Panc1 (cell line): ENCODE measurements at places on chromosomes 6 and 20.

- DNase-seq, result no peak
Observed at GRCh38 chr6:137353346-137353745, 134.2 kb upstream of the IFNGR1 start.

GRCh38 chr20:10067321-10067720 lies 32.5 kb downstream of the ANKEF1 start:
- no peak for DNase-seq

- DNase-seq, result no peak
Observed at GRCh38 chr6:124445581-124445980, 516.7 kb upstream of the RNF217 start.

- peak; percentile 61 for DNase-seq
Observed at GRCh38 chr6:10801224-10801848, 37.0 kb downstream of the MAK start.

DNA sequence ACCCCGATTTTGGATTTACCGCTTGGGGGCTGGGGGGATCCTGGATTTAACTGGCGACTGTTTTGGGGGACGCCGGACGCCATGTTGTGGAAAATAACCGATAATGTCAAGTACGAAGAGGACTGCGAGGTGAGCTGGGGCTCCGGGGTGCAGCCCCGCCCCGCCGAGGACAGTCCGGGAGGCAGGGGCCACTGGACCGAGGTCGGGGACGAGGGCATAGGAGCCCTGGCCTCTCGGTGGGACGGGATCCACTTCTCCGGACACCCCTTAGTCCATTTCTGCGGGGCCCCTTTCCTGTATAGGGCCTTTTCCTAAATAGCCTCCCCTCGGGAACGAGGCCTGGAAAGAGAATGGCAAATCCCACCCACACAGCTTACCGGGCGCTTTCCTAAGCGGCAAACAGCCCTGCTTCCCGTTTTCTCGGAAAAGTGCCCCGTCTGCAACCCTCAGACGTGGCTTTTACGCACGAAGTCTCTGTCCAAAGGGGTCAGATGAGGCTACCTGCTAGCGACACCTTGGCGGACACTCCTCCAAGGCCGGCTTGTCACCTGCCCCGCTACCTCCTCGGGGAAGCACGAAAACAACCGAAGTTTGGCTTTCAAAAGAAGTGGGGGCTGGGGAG lies 469 bp downstream of the TFAP2C start:
- no peak for DNase-seq

DNA sequence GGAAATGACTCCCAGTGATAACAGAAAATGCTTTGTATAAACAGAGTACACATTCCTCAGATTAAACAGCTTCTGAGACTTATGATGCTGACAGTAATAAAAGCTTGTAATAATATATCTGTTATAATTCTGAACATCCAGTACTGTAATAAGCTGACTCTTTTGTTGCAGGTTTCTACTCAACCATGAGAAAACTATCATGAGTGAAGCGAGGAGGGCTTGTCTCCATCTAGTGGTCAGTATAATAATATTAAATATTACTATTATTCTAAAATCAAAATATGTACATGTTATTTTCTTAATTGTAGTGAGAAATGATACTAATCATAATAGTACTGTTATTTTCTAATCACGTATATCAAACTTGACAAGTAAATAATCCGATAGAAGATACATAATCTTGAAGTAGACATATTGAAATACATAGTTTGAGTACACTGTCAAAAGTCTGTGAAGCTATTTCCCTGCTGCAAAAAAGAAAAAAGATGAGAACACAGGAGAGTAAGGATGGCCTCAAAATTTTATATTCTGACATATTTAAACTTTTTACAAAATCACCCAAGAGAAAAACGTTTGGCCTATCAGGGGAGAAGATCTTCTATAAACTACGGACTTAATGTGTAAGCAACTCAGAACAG lies 183.1 kb downstream of the MOXD1 start:
- DNase-seq, result no peak

DNA sequence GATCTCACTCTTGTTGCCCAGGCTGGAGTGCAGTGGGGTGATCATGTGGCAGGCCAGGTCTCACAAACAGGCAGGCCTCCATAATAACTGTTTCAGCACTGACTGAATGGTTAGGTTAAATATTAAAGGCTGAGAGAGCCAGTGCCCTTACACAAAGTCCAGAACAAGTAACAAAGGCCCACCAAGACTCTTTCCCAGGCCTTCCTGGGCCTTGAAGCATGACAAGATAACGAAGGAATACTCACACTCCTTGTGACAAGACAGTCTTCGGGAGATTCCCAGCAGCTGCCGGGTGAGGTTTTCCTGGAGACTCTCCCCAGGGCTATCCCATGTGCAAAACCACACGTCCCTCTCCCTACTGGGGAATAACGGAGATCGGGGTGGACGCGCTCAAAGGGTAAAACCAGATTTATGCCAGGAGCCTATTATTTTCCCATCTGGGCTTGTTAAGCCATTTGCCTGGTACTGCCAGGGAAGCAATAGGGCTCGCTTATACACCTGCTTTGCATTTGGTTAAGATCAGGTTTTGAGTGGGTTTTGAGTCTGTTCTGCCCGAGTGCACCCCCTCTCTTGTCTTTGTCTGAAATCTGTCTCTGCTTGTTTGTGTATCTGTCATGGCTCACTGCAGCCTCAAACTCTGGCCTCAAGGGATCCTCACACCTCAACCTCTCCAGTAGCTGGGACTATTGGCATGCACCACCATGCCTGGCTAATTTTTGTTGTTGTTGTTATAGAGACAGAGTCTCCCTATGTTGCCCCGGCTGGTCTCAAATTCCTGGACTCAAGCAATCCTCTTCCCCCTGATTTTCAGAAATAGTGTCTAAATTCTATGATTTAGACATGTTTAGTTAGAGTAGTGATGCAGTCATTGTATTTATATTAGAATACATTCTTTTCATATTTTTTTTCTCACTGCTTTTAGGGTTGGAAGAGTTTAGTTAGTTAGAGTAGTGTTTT lies 1.4 kb upstream of the ENPP3 start:
- DNase-seq, result no peak

DNA sequence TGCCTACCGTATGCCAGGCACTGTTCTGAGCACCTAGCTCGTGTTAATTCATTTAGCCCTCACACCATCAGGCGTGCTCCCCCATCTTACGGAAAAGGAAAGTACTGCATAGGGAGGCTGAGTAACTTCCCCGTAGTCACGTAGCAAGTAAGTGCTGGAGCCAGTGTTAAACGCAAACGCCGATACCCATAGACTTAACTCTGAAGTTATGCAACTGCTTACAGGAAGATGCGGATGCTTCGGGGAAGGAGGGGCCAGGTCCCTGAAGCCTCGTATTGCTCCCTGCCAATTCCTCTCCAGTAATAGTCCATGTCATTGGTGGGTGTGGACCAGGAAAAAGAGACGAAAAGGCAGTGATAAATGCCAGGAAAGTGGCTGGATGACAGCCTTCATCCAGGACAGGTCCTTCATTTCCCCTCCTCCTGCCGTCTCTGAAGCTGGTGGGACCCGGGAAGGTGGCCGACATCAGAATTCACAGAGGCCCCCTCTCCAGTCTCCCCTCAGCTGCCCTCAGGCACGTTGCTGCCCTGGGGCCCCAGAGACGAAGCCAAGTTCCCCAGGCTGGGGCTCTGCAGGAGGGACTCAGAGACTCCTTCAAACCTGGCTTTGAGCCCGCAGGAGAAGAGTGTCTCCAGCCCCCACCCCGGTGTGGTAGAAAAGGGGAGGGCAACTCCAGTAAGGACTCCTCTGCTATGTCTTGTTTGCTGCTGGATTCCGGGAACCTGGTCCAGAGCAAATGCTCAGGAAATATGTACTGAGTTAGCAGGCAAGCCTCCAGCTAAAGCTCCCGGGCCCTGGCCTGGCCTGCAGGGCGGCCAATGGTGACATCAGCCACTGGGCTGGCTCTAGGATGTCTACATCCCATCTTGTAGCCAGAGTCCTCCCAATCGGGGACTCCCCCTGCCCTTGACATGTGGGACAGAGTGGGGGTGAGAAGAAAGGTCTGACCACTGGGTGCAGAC lies 37.8 kb downstream of the RAB44 start:
- no peak for DNase-seq

DNA sequence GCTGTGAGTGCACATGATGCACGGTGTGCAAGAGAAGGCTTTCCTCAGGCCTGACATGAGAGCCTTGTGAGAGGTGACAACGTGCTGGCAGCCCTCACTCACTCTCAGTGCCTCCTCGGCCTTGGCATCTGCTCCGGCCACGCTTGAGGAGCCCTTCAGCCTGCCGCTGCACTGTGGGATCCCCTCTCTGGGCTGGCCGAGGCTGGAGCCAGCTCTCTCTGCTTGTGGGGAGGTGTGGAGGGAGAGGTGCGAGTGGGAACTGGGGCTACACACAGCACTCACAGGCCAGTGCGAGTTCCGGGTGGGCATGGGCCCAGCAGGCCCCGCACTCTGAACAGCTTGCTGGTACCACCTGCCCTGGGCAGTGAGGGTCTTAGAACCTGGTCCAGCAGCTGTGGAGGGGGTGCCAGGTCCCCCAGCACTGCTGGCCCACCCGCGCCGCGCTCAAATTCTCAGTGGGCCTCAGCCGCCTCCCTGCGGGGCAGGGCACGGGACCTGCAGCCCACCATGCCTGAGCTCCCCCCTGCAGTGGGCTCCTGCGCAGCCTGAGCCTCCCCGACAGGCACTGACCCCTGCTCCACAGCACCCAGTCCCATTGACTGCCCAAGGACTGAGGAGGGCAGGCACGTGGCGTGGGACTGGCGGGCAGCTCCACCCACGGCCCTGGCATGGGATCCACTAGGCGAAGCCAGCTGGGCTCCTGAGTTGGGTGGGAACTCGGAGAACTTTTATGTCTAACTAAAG lies 74.9 kb upstream of the BMP5 start:
- DNase-seq, result no peak

DNA sequence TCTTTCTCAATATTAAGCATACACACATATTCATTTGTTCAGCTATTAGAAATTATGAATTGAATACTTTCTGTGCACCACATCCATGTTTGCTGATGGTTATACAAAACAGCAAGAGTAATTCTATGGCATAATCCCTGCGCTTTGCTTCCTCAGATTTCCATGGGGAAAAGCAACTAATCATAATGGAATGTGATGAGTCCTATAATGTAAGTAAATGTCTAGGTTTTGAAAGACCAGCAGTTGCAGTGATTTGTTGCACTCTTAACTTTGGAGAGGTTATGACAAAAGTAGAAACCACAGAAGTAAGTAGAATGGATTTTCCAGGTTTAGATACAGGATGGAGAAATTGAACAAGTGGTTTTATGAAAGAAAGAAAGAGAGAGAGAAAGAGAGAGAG lies 652.1 kb downstream of the CBLN4 start:
- no peak for DNase-seq

DNA sequence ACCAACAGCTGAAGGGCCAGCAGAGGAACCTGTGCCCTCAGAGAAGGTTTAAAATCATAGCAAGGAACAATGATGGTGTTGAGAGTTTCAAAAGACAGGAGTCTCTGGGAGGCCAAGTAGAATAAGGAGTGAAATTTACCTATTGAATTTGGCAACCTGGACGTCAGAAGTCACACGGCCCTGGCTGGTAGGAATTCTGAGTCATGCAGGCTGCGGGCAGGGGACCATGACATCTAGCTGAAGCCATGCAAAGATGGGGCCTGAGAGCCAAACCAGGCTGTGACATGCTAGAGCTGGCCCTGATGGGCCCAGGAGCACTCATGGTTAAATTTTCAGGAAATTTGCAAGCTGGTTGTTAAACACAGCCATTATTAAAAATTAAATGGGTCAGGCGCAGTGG lies 64.0 kb upstream of the SNX9 start:
- DNase-seq, result no peak

- no peak for DNase-seq
Observed at GRCh38 chr20:17505636-17506517, 25.3 kb downstream of the BFSP1 start.

DNA sequence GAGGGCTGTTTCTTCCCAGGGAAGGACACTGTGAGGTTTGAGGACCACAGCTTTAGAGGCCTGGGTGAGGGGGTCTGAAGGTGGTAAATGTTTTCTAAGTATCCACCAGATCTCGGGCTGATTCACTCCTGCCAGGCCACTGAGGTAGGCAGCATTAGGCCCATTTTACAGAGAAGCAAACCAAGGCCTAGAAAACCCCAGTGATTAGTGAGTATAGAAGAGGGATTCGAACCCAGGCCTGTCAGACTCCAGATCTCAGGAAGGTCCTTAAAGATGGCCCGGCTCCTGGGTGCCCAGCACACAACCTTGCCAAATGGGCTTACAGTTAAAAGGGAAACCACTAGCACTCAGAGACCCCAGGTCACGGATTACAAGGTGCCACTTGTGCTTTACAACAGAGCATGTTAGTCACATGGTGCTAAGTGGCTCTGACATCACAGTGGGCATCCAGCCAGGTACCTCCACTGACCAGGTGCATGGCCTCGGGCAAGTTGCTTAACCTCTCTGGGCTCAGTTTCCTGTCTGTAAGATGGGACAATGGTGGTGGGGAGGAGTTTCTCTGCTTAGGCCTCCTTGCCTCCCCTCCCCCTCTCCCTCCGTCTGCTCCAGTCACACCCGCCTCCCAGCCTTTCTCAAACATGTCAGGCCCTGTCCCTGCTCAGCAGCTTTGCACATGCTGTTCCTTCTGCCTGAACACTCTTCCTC lies 18.8 kb upstream of the SIRPA start:
- no peak for DNase-seq

DNA sequence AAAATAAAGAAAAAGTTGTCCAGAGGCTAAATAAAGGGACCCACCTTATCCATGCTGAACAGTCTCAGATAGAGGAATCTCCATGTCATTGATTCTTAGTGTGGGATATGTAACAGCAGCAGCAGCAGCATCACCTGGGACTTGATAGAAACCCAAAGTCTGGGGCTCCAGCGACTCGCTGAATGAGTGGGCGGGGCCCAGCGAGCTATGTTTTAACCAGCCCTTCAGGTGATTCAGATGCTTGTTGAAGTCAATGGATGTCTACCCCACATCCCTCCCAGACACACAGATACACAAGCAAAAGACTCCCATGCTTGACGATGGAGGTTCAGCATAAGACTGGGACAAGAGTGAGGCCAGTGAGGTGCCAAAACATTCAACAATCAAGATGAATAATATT lies 298.6 kb downstream of the UBE3D start:
- DNase-seq, result no peak

DNA sequence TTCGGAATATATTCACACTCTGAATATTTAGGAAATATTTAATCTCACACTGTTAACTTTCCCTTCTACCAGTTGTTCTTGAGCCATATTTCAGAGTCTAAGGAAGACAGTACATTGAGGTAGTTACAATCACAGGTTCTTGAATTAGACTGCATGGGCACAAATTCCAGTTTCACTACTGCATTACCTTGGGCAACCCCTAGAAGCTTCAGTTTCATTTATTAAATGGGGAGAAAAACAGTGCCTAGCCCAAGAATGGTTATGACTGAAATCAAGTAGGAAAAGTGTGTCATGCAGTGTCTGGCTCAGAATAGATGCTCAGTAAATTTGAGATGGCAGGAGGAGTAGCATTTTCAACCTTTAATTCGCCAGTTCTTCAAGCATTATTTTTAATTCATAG lies 124.5 kb upstream of the SAMD5 start:
- DNase-seq, result no peak
